Activated CD4-positive, alpha-beta T cell treated with anti-CD3 and anti-CD28 coated beads, Interleukin-2, Interleukin-4, amounts not matched to agents 100 ng/mL and 50 ng/mL, durations not matched to agents 16 hours and 8 hours (primary cell): ENCODE measurements at places on chromosomes 6 and 20.
A peak's percentile ranks its signal among the peaks of the same experiment; 100 is the strongest.

DNA sequence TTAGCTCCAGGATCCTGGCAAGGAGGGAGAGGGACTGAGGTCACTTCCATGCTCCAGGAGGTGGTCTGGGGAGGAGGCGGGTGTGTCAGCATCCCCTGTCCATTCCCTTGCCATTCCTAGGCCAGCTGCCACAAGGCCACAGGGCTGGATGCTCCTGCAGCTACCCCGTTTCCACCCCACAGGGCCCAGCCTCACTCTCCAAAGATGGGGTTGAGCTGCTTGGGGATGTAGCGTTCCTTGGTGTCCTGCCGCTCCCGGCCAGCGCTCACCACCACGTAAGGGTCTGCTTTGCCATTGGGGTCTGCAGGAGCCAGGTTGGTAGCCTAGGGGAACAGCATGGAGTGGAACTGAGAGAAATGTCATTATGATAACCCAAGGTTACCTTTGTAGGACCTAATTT, 23.0 kb downstream of the ERGIC3 start:
- DNase-seq, result no peak

- DNase-seq, result no peak
Measured at GRCh38 chr20:56987986-56988385, 278.5 kb downstream of the BMP7 start.

GRCh38 chr6:91094341-91094740, 507.5 kb upstream of the MAP3K7 start:
- no peak for DNase-seq

- peak; percentile 11 for DNase-seq
Measured at GRCh38 chr6:169723991-169724493, 258 bp downstream of the PHF10 start.

- DNase-seq, result peak; percentile 59
Measured at GRCh38 chr6:144460327-144461095, 175.4 kb downstream of the UTRN start.
